ENCODE measurements at places on chromosomes 12 and 14.

GRCh38 chr14:95063391-95063790 lies 93.9 kb downstream of the DICER1 start:
- no peak for DNase-seq

DNA sequence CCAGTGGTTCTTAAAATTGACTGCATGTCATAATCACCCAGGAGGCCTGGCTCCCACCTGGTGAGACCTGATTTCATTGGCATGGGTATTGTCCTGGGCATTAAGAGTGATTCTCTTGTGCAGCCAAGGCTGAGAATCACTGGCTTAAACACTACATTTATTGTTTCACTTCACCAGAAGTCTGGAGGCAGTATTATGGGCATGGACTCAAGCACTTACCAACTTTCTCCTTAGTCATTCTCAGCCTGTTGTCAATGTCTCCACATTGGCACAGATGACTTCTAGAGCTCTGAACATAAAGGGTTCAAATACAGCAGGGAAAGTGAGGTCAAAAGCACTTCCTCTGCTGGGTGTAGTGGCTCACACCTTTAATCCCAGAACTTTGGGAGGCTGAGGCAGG lies 25.6 kb upstream of the GCH1 start:
- no peak for DNase-seq

GRCh38 chr12:52006726-52007157 lies at the start of gene TAMALIN:
TSS of gene TAMALIN (plus strand) at chr12:52006946. CDS start at chr12:52007020, 74 bp downstream.
- DNase-seq, result no peak

- DNase-seq, result no peak
Measured at GRCh38 chr14:105836730-105837129, 310.3 kb downstream of the TMEM121 start.

- no peak for DNase-seq
Measured at GRCh38 chr12:108365324-108365723, 26.2 kb upstream of the CMKLR1 start.

DNA sequence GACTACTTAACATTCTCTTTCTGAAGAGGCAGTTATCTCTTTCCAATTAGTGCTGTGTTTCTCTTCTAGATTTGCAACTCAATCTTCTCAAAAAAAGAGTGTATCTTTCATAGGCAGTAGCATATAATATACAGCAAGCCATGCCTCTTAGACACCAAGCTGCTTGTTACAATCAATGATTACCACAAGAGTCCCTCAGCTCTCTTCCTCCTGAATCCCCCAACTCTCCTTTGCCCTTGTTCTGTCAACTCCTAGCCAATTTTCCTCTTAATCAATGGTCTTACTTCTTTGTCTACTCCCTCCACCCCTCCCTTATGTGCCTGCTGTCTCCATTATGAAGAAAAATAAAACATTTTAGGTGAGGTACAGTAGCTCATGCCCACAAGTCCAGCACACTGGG lies 2.6 kb downstream of the TMTC1 start:
- no peak for DNase-seq

GRCh38 chr12:124620606-124621295 lies 53.3 kb upstream of the NCOR2 start:
- DNase-seq, result no peak

DNA sequence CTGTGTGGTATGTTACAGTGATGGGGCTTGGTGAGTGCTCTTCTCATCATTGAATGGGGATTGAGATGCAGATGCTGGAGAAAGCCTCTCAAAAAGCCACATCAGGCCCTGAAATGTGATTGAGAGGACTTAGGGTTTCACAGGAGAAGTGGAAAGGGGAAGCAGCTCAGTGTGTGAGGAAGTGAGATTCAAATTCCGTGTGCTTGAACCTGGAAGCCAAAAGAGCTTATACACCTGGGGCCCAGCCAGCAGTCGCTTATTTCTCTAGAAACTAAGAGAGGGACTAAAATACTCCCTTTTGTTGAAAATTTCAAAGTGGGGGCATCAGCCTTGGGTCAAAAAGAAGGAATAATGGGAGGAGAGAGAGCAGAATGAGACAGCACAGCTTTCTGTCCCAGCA lies 39.1 kb upstream of the GZMB start:
- DNase-seq, result peak; percentile 48

DNA sequence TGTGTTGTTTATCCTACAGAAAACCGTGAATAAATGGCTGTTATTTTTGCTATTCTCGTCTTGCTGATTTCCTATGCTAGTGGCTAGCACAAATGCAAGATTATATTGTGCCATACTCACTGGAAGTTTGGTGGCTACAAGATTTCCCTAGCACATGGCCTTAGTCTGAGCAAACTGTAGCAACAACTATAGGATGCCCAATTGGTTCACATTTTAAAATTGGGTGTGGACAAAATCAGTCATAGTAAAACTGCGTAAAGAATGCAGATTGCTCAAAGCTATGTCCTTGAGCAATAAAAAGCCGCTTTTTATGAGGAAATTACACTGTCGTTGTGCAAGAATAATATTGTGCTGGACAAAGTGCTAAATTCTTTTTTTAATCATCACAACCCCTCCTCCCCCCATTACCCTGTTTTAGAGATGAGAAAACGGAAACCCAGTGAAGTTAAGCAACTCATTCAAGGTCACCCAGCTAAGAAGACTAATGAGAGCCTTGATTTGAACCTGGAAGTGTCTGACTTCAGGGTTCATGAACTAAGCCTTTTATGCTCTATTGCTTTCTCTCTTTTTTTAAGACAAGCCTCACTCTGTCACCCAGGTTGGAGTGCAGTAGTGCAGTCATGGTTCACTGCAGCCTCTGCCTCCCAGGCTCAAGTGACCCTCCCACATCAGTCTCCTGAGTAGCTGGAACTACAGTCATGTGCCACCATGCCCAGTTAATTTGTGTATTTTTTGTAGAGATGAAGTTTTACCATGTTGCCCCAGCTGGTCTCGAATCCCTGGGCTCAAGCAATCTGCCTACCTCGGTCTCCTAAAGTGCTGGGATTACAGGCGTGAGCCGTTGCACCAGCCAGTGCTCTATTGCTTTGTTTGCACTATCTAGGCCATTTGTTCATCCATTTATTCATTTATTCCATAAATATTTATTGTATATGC lies 73.6 kb downstream of the SRGAP1 start:
- no peak for DNase-seq

- no peak for DNase-seq
Measured at GRCh38 chr12:68119250-68119649, 40.3 kb downstream of the IFNG start.

- no peak for DNase-seq
Measured at GRCh38 chr12:108129017-108129812, at the start of gene WSCD2. TSS of gene WSCD2 (plus strand) at chr12:108129288. CDS start at chr12:108195833, 66,545 bp downstream.

DNA sequence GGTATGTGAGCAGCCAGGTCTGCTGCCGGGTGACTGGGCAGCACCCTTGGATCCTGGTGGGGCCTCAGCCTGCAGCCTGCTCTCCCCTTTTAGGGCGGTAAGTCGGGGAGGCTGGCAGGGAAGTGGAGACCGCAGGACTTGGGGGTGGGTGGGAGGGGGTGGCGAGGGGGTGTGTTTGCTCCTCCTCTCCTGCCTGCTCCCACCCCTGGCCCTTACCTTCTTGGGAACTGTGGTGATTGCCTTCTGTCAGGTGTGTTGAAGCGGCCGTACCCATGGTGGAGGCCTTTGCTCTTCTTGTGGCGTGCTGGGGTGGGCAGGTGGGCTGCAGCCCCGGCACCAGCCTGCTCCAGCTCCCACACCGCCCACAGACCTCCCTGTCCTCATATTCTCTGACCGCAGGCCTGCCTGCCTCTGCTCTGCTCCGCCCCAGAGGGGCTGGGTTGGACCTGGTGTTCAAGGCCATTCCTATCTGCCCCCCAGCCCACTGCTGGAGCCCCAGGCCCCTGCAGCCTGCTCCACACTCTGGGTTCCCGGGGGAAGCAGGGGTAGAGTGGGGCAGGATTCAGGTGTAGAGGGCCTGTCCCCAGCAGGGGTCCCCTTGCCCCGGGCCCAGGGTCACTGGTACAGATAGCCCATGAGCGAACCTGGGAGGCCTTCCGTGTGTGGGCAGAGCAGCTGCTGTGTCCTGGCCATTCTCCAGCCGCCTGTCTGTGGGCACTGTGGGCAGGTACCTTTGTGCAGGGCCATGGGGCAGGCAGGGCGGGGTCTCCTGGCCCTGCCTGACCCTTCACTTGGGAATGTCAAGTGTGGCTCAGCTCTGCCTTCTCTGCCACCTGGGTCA lies 5.2 kb downstream of the TEDC1 start:
- no peak for DNase-seq

DNA sequence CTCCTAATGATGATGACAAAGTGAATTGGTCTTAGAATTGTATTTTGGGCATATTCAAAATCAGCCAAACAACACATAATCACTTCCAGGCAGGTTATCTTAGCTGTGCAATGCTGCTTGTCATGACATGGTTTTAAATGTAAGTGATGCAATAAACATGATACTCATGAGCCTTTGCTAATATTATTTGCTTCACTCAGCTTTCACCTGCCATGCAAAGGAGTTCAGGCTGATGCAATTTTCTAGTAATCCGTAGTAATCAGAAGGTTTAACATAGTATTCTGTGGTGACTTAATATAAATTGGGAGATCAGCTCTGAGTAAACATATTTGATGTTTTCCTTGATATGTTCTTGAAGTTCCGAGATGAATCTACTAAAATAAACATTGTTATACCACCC lies 29.1 kb downstream of the TMEM260 start:
- DNase-seq, result peak; percentile 66

- peak; percentile 90 for DNase-seq
Measured at GRCh38 chr12:26239122-26239851, 43.9 kb downstream of the SSPN start.

DNA sequence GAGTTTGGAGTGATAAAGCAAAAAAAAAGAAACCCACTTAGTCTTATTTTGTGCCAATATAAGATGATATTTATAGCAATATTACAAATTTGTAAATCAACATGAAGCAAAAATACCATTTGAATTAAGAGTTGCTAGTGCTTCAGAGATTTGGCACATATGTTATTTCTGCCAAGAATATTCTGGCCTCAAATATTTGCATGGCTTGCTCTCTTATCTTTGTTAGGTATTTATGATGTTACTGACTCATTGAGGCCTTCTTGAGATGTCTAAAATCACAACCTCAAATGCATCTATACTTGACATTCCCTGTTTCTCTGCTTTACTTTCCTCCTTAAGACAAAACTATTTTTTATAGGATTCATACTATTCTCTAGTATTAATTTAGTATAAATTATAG lies 301.5 kb downstream of the NELL2 start:
- DNase-seq, result no peak

DNA sequence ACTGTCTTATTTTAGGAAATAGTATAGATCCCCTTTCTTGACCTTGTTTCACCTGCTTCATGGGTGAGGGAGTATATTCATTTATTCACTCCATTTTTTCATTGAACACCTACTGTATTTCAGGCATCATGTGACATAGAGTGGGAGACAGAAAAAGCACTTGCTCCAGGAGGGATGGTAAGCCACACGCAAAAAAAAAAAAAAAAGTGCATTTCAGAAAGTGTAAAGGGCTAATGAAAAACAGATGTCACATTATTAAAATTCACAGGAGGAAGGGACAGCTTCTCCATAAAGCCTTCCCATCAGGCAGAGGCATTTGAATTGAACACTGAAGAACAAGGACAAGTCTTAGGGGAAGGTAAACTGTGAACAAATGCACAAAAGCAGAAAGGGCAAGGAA lies 7.5 kb downstream of the SLC8A3 start:
- no peak for DNase-seq

DNA sequence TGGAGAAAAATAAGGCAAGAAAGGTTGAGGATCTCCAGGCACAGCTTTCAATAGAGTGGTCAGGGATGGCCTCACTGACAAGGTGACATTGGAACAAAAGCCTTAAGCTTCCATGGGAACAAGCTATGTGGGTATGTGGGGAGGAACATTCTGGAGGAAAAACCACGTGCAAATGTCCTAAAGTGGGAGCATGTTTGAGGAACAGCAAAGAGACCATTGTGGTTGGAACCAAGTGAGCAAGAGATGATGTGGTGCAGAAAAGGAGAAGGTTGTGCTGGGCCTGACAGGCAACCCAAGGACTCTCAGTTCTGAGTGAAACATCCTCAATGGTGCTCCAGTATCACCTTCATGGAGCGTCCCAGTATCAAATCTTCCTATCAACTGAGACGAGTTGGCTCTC lies 184.0 kb downstream of the CAND1 start:
- no peak for DNase-seq

- no peak for DNase-seq
Measured at GRCh38 chr14:100851946-100852620, 26.2 kb downstream of the MEG3 start.

- no peak for DNase-seq
Measured at GRCh38 chr14:68451696-68452373, 341.0 kb downstream of the ZFP36L1 start.

DNA sequence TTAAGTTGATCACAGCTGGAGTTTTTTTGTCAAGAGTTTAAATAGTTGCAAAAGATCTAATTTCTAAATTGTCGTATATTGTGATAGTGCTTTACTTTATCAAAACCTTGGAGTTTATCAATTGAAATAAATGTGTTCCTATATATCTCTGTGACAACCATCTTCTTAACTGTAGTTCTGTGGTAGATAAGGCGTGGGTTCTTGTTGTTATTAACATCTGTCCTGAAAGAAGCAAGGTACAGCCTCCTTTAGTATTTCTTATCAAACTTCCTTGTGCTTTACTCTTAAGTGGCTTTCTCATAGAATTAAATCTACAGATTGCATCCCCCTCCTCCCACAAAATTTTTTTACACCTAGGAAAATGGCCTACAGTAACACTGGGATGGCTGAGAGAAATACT lies 7.3 kb downstream of the SCYL2 start:
- no peak for DNase-seq

GRCh38 chr12:122480753-122481152 lies 20.0 kb downstream of the ZCCHC8 start:
- no peak for DNase-seq

GRCh38 chr14:53408175-53408879 lies 255.2 kb upstream of the DDHD1 start:
- no peak for DNase-seq

GRCh38 chr12:110619534-110619953 lies 5.6 kb downstream of the TCTN1 start:
- no peak for DNase-seq

DNA sequence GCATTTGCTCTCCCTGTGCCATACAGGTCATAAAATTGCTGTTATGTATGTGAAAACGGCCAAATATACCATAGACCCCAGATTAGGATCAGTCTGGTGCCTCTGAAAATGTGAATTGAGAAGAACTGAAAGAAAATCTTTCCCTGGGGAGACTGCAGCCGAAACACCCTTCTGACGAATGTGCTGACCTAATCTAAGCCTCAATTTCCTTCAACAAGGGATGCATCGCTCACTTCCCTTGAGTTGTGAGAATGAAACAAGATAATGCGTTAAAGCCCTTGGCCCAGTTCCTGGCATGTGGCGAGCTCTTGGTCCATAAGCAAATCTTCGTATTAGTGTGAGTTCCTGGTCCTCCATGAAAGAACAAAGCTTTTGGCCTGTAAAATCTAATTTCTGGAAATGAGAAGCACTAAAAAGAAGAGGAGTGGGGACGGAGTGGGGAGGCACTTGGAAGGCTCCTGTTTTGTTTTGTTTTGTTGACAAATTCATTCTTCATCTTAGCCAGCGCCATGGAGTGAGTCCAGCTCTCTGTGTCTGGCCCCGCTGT lies 49.5 kb upstream of the RTRAF start:
- DNase-seq, result no peak
